ENCODE measurements at places on chromosomes 5 and 9.
A peak's percentile ranks its signal among the peaks of the same experiment; 100 is the strongest.

DNA sequence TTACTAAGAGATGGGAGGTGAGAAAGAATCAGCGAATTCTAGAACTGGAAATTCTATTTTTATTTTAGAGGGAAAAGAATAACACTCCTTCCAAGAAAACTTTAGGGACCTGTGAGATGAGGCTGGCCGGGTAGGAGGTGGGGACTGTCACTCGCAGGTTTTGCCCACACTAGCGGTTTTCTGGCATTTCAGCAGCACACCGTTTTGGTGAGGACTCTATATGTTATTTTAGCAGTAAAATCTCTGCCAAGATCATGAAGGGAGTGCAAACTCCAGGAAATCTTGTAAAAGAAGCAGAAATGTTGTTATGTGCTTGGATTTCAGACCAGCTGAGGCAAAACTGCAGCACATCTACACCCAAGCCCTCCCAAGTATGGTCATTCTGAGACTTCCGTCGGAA lies 470.6 kb downstream of the PSAT1 start:
- DNase-seq = no peak

DNA sequence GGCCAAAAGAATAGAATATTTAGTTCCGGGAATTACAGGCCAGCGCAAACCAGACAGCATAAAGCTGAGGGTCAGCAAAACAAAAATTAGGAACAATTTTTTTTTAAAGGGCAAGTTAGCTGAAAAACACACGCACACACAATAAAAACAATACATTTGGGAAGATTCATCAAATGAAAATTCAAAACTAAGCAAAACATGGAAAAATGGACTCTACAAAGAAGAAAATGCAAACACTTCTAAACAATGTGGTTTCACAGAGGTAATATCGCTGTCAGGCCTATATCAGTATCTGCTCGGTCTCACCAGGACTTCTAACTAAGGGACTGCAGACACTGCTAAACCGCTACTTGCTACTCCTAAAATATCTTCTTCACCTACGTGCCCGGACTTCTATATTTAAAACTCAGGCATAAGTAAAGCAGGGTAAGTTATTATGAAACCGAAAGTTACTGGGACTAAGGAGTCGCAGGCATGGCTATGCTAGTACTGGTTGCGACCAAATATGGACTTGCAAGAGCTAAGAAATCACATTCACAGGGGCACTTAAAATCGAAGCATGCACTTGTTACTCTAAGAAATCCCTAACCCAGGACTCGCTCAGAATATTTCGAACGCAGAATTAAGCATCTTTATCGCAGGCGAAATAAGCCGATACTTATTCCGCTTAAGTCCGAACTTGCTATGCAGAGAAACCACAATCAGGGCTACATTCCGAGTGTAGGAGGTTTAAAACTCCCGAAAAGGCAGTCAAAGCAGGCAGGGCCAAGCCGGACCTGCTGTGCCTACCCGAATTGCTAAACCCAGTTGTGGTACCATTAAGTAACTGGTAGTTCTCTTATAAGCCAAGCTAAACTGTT lies 2.3 kb downstream of the ANXA2R start:
- peak; percentile 65 for DNase-seq

GRCh38 chr5:110770286-110770685 lies 31.5 kb downstream of the SLC25A46 start:
- DNase-seq = no peak

GRCh38 chr5:109825450-109825849 lies 135.7 kb downstream of the MAN2A1 start:
- DNase-seq = no peak

DNA sequence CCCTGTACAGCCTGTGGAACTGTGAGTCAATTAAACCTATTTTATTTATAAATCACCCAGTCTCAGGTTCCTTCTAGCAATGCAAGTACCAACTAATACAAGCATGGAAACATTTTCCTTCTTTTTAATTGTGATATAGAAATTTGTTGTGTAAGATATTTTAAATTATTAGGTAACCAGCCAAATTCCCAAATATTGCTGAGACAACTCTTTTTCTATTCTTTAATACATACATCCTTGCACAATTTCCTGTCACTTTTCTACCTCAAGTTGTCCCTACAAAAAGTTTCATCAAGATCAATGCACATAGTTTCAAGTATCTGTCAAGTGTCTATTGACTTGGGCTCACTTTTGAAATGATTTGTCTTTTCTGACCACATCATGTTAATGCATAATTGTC lies 488.6 kb downstream of the ACTL7B start:
- no peak for DNase-seq
